ENCODE measurements at places on chromosomes 4 and X. TPM values are rescaled to one million over a fixed set of nuclear protein-coding genes. Genes with fewer than 3 reads are reported as not detected.
A peak's percentile ranks its signal among the peaks of the same experiment; 100 is the strongest.

DNA sequence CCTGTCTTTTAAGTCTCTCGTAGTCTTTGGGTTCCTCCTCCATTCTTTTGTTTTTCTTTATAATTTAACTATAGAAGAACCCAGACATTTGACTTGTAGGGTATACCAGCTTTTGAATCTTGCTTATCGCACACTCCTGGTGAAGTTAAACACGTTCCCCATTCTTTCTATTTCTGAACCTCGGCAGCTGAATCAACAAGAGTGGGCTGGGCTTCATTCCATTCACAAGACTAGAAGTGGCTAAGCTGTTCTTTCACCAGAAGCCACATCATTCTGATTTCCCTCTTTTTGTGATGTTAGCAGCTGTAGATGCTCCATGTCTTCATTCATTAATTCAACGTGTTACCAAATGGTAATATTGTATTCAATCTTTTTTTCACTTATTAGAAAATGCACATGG lies 167.9 kb downstream of the CORIN start:
- no peak for DNase-seq

GRCh38 chr4:95547715-95548471 lies 880 bp downstream of the UNC5C start:
- DNase-seq: peak; percentile 71

VSIG1 gene
- 0.35 TPM for total RNA-seq

GRCh38 chr4:179755322-179755721 lies 2313.1 kb upstream of the AGA start:
- no peak for DNase-seq

GRCh38 chrX:47321386-47321785 lies 49.0 kb upstream of the ZNF157 start:
- DNase-seq: peak; percentile 42

Data from heart left ventricle (tissue), 16 donors.